Thyroid gland (tissue), 4 donors: ENCODE measurements at places on chromosomes 11 and 22. TPM values are rescaled to one million over a fixed set of nuclear protein-coding genes. Genes with fewer than 3 reads are reported as not detected.

The RAB3IL1 gene
- total RNA-seq, result 6.5 TPM

DNA sequence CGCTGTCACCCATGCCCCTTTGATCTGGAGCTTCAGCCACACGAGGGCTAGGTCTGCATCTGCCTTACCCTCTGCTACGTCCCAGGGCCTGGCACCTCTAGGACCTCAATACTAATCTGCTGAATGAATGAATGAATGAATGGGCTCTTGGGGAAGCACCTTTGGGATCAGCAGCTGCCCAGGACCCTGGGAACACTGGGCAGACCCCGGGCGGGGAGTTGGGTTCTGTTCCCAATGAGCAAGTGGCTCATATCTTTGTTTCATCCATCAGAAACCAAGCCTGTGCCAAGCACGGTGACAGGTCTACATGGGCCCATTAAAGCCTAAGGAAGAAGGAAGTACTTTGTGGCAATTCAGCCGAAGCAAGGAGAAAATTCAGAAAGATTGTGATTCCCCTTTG is 41.5 kb upstream of the SHISAL1 start:
- H3K36me3 ChIP-seq, result no peaks in the 10 kb centered on the region
- H3K27me3 ChIP-seq, result no peaks in the 10 kb centered on the region
- no peak overlapping the region for H3K27ac ChIP-seq
- peaks cover 13% of the 10 kb centered on the region for H3K4me1 ChIP-seq
- no peak for DNase-seq

The TMEM191C gene
- 0.88 TPM for total RNA-seq

- H3K4me1 ChIP-seq, result peaks cover 27% of the 10 kb centered on the region
- H3K27ac ChIP-seq, result no peak overlapping the region
- H3K27me3 ChIP-seq, result no peaks in the 10 kb centered on the region
- no peak overlapping the region for H3K4me3 ChIP-seq
Observed at GRCh38 chr11:2691991-2692875, 7.6 kb downstream of the KCNQ1OT1 start.

The DNHD1 gene
- 12.9 TPM for total RNA-seq

- no peak overlapping the region for H3K27ac ChIP-seq
- no peak for DNase-seq
- no peaks in the 10 kb centered on the region for H3K36me3 ChIP-seq
- no peaks in the 10 kb centered on the region for H3K27me3 ChIP-seq
Observed at GRCh38 chr11:41309111-41309522, 150.3 kb downstream of the LRRC4C start.

The NRXN2 gene
- 2.0 TPM for total RNA-seq

- no peak overlapping the region for H3K4me3 ChIP-seq
- no peaks in the 10 kb centered on the region for H3K4me1 ChIP-seq
- no peak overlapping the region for H3K27ac ChIP-seq
Observed at GRCh38 chr22:22369964-22370270, 125.3 kb downstream of the VPREB1 start.

The SAA4 gene
- total RNA-seq, result not detected

The TEX54 gene
- total RNA-seq, result not detected

DNA sequence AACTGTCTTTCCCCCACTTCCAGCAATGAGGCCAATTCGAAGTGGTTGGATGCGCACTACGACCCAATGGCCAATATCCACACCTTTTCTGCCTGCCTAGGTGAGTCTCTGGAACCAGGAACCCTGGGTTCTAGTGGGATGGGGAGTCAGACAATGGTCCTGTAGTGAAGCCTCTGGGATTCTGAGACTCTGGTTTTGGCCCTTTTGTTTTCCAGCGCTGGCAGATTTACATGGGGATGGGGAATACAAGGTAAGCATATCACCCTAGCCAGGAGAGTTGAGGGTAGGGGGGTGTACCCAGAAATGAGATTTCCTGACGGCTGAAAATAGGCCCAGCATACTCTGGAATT is 530 bp downstream of the BBS1 start:
- H3K27ac ChIP-seq, result no peak overlapping the region
- DNase-seq, result no peak
- peak overlapping the region; percentile 75 for H3K4me3 ChIP-seq
- H3K36me3 ChIP-seq, result no peaks in the 10 kb centered on the region

GRCh38 chr11:36234825-36235224 is 54.4 kb downstream of the COMMD9 start:
- DNase-seq, result no peak
- H3K27me3 ChIP-seq, result no peaks in the 10 kb centered on the region
- no peaks in the 10 kb centered on the region for H3K36me3 ChIP-seq
- H3K27ac ChIP-seq, result no peak overlapping the region
- no peaks in the 10 kb centered on the region for H3K4me1 ChIP-seq

- no peak overlapping the region for H3K27ac ChIP-seq
- peaks cover 7% of the 10 kb centered on the region for H3K36me3 ChIP-seq
- H3K27me3 ChIP-seq, result no peaks in the 10 kb centered on the region
- H3K4me1 ChIP-seq, result peaks cover 21% of the 10 kb centered on the region
- H3K4me3 ChIP-seq, result no peak overlapping the region
Observed at GRCh38 chr22:37909766-37910165, 3.7 kb downstream of the MICALL1 start.

The C1QTNF4 gene
- total RNA-seq, result 1.6 TPM

DNA sequence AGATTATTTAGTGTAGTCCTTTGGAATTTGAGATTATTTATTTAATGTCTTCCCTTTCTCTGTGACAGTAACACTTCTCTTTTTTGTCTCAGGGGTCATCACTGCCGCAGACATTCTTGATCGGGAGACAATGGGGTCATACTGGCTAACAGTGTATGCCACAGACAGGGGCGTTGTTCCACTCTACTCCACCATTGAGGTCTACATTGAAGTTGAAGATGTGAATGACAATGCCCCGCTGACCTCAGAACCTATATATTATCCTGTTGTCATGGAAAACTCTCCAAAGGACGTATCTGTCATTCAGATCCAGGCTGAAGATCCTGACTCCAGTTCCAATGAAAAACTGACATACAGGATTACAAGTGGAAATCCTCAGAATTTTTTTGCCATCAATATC is 299.9 kb downstream of the FAT3 start:
- H3K4me1 ChIP-seq, result no peaks in the 10 kb centered on the region
- H3K27me3 ChIP-seq, result no peaks in the 10 kb centered on the region
- no peaks in the 10 kb centered on the region for H3K36me3 ChIP-seq

The FRMD8 gene
- 44.9 TPM for total RNA-seq

The SNX32 gene
- total RNA-seq, result 0.45 TPM

DNA sequence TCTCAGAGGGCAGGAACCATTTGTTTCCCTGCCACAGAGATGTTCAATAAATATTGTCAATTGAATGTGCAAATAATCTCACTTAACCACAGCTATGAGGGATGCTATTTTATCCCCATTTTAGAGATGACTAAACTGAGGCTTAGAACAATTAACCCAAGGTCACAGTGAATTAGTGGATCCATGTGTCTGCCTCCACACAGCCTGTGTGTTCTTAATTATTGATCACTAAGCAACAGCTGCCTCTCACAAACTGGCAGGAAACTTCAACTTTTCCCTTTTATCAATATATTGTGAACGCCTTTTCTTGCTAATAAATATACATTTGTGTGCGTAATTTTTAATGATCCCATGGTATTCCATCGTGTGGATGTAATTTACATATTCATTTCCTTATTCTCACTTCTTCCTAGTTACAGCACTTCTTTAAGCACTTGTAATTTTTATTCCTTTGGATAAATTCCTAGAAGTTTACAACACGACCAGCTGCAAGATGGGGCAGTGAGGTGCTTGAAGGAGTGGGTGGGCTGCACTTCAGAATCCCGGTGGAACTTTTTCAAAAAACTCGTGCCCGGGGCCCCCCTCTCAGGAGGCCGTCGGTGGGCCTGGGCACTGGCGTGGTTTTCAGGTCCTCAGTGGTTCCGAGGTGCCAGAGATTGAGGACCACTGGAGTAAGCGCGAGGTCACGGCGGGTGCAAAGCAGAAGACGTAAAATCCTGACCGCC is 915 bp upstream of the SREBF2 start:
- peak overlapping the region; percentile 7 for H3K4me3 ChIP-seq
- peak overlapping the region; percentile 95 for H3K27ac ChIP-seq
- H3K4me1 ChIP-seq, result peaks cover 5% of the 10 kb centered on the region
- H3K36me3 ChIP-seq, result no peaks in the 10 kb centered on the region

The PPP1R14B gene
- 74.4 TPM for total RNA-seq

DNA sequence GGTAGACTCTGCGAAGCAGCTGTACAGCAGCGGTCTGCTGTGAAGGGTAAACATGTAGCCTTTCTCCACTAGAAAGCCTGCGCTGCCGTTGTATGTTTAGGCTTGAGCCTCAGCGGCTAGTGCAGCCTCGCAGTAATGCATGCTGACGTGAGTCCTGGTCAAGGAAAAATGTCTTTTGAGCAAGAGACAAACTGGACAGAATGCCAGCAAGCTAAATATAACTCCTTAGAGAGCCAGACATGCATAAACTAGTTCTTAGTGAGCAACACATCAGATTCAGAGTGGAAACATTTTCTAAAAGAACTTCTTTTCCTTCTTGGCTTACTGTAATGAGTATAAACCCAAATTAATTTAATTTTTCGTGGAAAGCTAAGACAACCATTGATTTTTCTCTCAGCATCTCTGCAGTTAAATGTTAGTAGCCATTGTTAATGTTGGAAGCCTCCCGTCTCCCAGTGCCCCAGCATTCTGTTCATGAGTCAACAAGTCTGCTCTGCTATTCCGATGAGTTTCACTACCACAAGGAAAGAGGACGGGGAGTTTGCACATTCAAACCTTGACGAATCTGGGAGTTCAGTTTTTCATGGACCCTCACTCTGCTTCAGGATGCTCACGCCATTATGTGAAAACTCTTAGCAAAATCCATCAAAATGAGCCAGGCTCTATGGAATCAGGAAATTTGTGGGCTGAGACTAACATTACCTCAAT is 51.4 kb downstream of the JAM3 start:
- peak overlapping the region; percentile 47 for H3K27ac ChIP-seq
- H3K27me3 ChIP-seq, result no peaks in the 10 kb centered on the region
- no peak overlapping the region for H3K4me3 ChIP-seq
- peak; percentile 42 for DNase-seq
- H3K4me1 ChIP-seq, result peaks cover 8% of the 10 kb centered on the region

The KLHL35 gene
- total RNA-seq, result 1.3 TPM

- H3K36me3 ChIP-seq, result no peaks in the 10 kb centered on the region
- no peaks in the 10 kb centered on the region for H3K27me3 ChIP-seq
- H3K4me1 ChIP-seq, result no peaks in the 10 kb centered on the region
- H3K4me3 ChIP-seq, result no peak overlapping the region
- no peak overlapping the region for H3K27ac ChIP-seq
- DNase-seq, result no peak
Observed at GRCh38 chr11:75955443-75955842, 140.4 kb downstream of the UVRAG start.

DNA sequence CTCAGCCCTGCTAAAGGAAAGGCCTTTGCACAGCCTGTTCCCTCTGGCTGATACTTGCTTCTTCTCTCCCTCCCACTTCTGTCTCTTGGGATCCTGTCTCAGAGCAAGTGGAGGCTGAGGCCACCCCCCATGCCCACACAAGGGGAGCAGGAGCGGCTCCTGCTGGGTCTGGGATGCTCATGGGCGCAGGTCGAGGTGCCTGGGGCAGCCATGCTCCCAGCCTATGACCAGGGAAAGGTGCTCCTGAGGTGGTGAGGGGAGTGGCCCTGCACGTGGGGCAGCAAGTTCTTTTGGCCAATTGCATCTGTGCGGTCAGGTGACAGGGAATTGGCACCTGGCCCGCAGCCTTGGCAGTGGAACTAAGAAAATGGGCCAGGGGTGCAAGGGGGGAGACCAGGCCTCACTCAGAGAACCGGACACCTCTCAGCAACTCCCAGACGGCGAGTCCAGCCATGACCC is 1.5 kb downstream of the MAPK11 start:
- H3K4me1 ChIP-seq, result peaks cover 51% of the 10 kb centered on the region
- H3K4me3 ChIP-seq, result no peak overlapping the region
- H3K27ac ChIP-seq, result no peak overlapping the region

- H3K4me1 ChIP-seq, result peaks cover 11% of the 10 kb centered on the region
- no peaks in the 10 kb centered on the region for H3K27me3 ChIP-seq
- no peak for DNase-seq
- no peak overlapping the region for H3K4me3 ChIP-seq
- H3K36me3 ChIP-seq, result no peaks in the 10 kb centered on the region
- no peak overlapping the region for H3K27ac ChIP-seq
Observed at GRCh38 chr11:117870103-117870952, 6.1 kb downstream of the FXYD6 start.

The SCO2 gene
- total RNA-seq, result 2.9 TPM

DNA sequence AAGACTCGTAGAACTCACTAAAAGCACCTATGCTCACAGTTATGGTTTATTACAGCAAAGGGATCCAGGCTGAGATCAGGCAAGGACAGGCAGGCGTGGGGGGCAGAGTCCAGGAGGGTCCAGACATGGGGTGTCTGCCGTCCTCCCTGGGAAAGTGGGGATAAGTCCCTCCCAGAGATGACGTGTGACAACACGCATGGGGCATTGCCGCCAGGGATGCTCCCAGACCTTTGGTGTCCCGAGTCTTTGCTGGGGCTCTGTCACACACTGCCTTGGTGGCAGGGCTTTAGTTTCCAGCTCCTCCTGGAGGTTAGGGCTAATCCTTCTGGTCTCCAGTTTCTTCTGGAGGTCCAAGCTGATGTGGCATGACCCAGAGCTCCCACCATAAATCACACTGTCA is 226.7 kb downstream of the CTTN start:
- DNase-seq, result no peak
- H3K36me3 ChIP-seq, result no peaks in the 10 kb centered on the region
- no peaks in the 10 kb centered on the region for H3K4me1 ChIP-seq

The TRPM5 gene
- total RNA-seq, result 2.4 TPM

- no peak overlapping the region for H3K4me3 ChIP-seq
- no peak for DNase-seq
- H3K36me3 ChIP-seq, result no peaks in the 10 kb centered on the region
- peaks cover 16% of the 10 kb centered on the region for H3K4me1 ChIP-seq
Observed at GRCh38 chr11:11482730-11483129, 129.7 kb upstream of the CSNK2A3 start.

The DUSP8 gene
- total RNA-seq, result 2.7 TPM

DNA sequence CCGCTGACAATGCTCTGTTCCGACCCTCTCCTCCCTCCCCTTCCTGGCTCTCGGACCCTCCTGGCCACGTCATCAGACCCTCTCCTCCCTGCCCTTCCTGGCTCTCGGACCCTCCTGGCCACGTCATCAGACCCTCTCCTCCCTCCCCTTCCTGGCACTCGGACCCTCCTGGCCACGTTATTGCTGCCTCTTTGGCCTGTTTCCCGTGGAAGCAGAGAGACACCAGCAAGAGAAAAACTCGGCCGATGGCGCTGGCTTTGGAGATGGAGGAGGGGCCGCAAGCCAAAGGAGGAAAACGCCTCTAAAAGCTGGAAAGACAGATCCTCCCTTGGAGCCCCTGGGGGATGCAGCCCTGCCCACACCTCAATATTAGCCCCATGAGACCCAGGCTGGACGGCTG is 463.3 kb downstream of the BRD1 start:
- no peaks in the 10 kb centered on the region for H3K36me3 ChIP-seq
- H3K27me3 ChIP-seq, result no peaks in the 10 kb centered on the region
- H3K27ac ChIP-seq, result no peak overlapping the region
- H3K4me1 ChIP-seq, result no peaks in the 10 kb centered on the region
- H3K4me3 ChIP-seq, result no peak overlapping the region

DNA sequence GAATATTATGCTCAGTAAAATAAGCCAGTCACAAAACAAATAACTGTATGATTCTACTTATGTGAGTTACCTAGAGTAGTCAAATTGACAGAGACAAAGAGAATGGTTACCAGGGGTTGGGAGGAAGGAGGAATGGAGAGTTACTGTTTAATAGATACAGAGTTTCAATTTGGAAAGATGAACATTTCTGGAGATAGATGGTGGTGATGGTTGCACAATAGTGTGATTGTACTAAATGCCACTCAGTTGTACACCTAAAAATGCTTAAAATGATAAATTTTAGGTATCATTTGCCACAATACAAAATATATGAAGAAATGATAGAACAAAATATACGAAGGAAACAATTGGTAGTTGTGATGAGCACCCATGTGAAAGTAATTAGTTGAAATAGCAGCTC is 43.4 kb downstream of the PDHX start:
- H3K36me3 ChIP-seq, result no peaks in the 10 kb centered on the region
- peaks cover 7% of the 10 kb centered on the region for H3K4me1 ChIP-seq
